ENCODE measurements at places on chromosomes 2 and 18.

GRCh38 chr18:36327352-36328316, 30.1 kb downstream of the FHOD3 start:
- DNase-seq = no peak

DNA sequence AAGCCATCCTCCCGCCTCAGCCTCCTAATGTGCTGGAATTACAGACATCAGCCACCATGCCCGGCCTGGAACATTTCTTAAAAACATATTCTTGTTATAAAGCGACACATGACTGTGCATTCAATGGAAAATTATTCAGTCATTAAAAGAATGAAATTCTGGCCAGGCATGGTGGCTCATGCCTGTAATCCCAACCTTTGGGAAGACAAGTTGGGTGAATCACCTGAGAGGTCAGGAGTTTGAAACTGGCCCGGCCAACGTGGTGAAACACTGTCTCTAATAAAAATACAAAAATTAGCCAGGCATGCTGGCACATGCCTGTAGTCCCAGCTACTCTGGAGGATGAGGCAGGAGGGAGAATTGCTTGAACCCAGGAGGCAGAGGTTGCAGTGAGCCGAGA, 21.6 kb upstream of the RPRD1A start:
- DNase-seq = no peak

DNA sequence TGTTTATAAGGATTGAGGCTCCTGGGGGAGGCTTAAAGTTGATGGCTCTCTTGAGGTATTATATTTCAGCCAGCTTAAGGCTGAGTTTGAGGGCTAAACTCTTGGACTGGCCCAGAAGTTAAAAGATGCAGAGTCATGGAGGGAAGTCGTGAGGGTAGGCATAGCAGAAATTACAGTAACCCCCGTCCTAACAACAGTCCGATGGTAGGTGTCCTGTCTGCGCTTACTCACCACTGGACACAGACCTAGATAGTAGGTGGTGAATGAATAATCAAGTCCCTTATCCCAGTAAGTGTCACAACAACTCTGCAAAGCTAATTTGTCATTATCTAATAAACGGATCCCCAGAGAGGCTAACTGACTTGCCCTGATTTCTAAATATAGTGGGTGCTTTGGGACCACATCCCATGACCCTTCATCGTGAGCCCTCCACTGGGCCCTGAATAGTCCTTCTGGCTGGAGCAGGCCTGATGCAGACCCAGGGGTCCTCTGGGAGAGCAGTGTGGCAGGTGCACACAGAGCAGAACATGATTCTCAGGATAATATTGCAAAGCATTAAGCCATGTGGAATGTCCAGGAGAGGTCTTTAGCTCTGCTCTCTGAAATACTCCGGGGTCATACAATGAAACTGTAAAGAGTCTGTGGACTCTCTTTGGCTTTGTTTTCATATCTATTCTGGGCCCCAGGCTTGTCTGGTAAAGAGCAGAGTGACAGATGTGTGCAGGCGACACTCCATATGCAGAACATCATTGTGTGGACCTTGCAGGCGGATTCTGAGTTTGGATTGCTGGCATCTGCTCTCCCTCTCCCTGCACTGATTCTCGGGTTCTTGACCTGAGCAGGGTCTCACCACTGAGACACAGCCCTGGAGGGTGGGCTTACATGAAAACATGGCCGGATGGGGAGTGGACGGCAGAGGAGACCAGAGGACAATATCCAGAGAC, 98.1 kb downstream of the RNF144A start:
- no peak for DNase-seq

GRCh38 chr2:122804494-122804893, 1049.0 kb downstream of the TSN start:
- DNase-seq = no peak

- no peak for DNase-seq
Observed at GRCh38 chr2:46669996-46670793, 190.8 kb downstream of the TMEM247 start.

- no peak for DNase-seq
Observed at GRCh38 chr2:85596026-85596333, 435 bp downstream of the RNF181 start.

GRCh38 chr2:10933700-10934225, 22.0 kb downstream of the KCNF1 start:
- no peak for DNase-seq

GRCh38 chr2:54047658-54048057, 67.8 kb upstream of the ACYP2 start:
- no peak for DNase-seq

GRCh38 chr2:151053661-151053990, 208.0 kb downstream of the RBM43 start:
- no peak for DNase-seq

GRCh38 chr2:28949617-28950305, 31.3 kb upstream of the TOGARAM2 start:
- no peak for DNase-seq

GRCh38 chr2:172937884-172938712, 137.5 kb upstream of the MAP3K20 start:
- DNase-seq = no peak

Data from activated CD8-positive, alpha-beta T cell treated with anti-CD3 and anti-CD28 coated beads, Interleukin-2, amount 10 ng/mL, durations not matched to agents 7 days and 5 days (primary cell).